ENCODE measurements at places on chromosomes 13 and 19.

GRCh38 chr13:22647156-22647850 lies 533.5 kb upstream of the SGCG start:
- no peak for DNase-seq

DNA sequence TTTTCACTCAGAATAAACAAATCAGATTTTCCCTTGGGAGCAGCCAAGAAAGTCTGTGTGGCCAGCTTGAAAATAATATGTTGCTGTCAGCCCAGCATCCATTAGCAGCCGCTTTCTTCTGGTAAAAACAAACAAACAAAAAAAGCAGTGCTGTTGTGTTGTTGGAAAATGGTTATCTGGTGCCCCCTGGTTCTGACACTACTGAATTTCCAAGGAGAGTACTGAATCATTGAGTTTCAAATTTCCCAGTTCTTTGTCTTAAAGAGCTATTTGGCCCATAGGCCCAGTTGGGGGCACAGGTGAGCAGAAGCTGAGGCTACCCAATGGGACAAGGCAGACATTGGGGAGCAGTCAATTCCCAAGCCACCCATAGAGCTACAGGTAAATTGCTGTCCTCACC lies 995.9 kb downstream of the UQCRFS1 start:
- DNase-seq: no peak

- no peak for DNase-seq
These were observed 24.4 kb upstream of the SIAH3 start for GRCh38 chr13:45875951-45876350.

DNA sequence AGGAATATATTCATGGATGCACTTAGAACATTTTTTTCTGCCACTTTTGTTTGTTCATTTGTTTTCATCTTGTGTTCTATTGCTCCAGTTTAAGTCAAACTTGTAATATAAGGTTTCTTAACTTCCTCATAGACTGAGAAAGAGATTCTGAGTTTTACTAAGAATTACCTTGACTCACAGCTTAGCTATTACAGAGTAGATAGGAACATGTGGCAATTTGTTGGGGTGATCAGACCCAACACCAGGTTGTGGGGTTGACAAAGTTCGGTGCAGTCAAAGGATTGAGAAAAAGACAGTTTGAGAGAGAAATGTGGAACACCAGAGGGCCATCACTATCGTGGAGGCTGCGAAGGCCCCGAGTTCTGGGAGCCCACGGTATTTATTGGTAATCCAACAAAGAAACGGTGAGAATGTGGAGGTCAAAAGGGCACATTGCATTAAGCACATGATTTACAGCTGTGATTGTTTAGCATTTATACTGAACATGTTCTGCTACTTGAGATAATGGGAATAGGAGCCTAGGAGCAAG lies 2526.0 kb downstream of the PCDH9 start:
- no peak for DNase-seq

DNA sequence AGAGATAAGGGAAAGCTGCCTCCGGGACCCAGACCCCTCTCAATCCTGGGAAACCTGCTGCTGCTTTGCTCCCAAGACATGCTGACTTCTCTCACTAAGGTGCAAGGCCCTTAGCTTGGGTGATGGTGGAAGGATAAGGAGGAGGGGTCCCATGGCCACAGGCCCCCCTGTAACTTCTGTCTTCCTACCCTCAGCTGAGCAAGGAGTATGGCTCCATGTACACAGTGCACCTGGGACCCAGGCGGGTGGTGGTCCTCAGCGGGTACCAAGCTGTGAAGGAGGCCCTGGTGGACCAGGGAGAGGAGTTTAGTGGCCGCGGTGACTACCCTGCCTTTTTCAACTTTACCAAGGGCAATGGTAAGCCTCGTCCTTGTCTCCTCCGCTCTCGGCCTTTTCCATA lies 2.0 kb downstream of the CYP2F1 start:
- DNase-seq: no peak

DNA sequence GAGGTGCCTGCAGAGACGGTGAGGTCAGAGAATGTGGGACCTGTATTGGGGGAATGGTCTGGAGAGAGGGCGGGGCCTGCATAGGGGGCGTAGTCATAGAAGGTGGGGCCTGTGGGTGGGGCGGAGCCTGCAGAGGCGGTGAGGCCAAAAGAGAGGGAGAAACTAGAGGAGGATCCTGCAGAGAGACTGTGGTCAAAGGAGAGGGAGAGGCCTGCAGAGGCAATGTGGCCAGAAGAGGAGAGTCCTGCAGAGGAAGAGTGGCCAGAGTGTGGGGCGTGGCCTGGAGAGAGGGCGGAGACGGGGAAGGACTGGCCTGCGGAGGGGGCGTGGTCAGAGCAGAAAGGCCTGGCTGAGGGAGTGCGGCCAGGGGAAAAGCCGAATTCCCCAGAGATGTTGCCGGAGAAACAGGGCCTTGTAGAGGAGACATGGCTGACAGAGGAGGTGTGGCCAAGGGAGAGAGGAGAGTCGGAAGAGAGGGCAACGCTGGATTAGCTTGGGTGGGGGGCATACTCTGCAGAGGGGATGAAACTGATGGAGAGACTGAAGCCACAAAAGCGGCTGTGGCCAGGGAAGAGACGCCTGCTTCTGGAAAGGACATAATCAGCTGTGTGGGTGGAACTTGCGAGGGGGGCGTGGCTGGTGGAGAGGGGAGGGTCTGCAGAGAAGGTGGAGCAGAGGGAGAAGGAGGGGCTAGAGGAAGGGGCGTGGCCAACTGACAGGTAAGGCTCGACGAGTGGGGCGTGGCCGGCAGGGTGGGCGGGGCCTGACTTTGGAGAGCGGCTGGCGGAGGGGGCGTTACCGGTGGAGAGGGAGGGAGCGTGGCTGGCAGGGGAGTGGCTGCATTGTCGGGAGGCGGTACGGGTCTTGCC lies 2.5 kb downstream of the PRR36 start:
- DNase-seq: peak; percentile 85

GRCh38 chr19:49870309-49870901 lies 3.0 kb upstream of the PNKP start:
- no peak for DNase-seq

GRCh38 chr19:19217099-19217498 lies 5.3 kb downstream of the NCAN start:
- DNase-seq: peak; percentile 16

- DNase-seq: no peak
These were observed 350.5 kb downstream of the DACH1 start for GRCh38 chr13:71516521-71516920.

GRCh38 chr13:52905701-52906100 lies 57.3 kb upstream of the PCDH8 start:
- no peak for DNase-seq

DNA sequence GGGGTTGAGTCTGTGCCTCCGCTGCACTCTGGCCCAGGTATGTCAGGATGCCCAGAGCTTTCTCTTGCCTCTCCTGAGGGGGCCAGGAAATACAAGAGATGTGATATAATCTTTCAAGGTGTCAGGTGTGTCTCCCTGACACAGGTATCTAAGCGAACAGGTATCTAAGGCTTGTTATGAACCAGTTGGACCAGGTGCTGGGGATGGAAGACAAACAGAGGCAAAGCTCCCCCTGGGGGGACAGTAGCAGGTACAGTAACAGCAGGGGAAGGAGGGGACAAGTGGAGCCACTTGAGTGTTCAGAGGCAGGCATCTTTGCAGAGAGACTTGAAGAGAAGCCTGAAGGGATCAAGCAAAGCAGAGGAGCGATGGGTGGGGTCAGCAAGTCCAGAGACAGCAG lies 2.6 kb downstream of the LENG1 start:
- no peak for DNase-seq

- peak; percentile 1 for DNase-seq
These were observed 111.0 kb downstream of the B3GLCT start for GRCh38 chr13:31310786-31311185.

GRCh38 chr19:54707962-54708361 lies 16.3 kb upstream of the KIR3DL3 start:
- no peak for DNase-seq

- no peak for DNase-seq
These were observed 19.0 kb upstream of the S1PR4 start for GRCh38 chr19:3159565-3159964.

DNA sequence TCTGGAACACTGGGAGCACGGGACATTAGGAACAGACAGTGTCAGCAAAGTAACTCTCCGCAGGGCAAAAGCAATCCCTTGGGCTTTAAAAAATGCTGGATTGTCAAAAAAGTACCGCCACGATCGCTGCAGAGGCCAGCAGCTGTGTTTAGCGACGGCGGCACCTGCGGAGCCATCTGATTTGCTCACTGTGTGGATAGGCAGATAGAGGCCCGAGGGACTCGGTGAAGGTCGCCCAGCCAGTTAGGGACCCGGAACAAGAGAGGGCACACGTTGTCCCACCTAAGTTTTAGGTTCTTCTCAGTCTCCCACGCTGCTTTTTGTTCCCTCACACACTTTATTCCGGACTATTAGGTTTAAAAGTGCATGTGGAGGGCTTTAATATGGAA lies 238.3 kb downstream of the TEX29 start:
- DNase-seq: no peak

- DNase-seq: no peak
These were observed 23.9 kb upstream of the CEBPG start for GRCh38 chr19:33349319-33350289.

DNA sequence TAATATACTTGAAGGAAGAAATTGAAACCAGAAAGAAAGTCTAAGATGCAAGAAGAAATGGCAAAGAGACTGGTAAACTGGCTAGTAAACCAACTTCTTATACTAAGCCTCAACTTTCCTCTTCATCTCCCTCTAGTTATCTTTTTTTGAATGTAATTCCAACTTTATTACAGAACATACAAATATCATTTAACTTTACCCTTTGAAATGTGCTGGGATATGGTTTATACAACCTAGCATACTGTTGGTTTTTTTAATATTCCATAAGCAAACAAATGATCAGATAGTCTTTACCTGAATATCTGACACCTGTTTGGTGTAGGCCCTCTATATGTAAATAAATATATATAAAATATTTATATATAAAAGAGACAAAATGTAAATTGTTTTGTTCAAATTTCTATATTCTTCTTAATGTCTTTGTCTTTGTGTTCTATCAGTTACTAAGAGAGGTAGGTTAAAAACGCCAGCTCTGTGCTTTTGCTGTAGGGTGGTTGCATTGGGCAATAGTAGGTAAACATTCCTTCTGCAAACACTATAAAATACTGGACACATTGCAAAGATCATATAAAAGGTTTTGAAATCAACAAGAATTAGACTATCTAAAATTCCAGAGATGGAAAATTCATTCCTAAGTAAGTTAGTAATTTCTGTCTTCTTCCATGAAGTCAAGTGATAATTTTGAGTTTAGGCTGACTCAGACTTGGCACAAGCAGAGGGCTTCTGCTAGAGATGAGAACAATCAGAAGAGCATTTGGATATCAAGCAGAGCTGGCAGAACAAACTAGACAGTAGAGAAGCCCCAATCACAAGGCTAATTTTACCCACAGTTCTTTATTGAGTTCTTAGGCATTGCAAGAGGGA lies 383.3 kb downstream of the RFC3 start:
- peak; percentile 61 for DNase-seq

GRCh38 chr19:17677002-17677401 lies 11.2 kb downstream of the UNC13A start:
- no peak for DNase-seq

DNA sequence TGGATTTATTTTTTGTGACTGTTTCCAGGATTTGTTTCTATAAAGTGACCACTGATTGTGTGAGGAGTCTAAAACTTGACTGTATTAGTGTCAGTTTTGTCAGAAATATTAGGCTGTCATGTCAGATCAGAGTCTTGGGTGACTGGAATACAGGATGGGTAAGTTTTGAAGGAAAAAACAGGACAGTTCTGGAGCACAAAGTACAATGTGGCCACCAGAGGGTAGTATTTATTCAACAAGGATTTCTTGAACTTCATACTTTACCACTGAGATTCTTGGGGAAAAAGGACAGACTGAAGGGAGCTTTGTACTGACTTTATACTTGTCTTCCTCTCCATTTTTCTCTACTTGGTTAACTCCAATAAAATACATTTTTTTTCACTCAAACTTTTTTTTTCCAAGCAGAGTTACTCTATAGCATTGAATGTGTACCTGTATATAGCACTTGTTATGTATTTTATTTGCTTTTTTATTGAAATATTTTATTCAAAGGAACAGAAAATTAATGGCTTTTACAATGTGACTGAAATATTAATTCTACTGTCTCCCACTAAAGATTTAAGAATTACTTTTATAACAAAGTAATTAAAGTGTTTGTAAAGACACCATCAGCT lies 51.1 kb downstream of the LMO7 start:
- peak; percentile 68 for DNase-seq

- DNase-seq: no peak
These were observed 36.1 kb downstream of the CNMD start for GRCh38 chr13:52703482-52703881.

GRCh38 chr13:59545007-59545406 lies 618.7 kb downstream of the DIAPH3 start:
- DNase-seq: no peak

DNA sequence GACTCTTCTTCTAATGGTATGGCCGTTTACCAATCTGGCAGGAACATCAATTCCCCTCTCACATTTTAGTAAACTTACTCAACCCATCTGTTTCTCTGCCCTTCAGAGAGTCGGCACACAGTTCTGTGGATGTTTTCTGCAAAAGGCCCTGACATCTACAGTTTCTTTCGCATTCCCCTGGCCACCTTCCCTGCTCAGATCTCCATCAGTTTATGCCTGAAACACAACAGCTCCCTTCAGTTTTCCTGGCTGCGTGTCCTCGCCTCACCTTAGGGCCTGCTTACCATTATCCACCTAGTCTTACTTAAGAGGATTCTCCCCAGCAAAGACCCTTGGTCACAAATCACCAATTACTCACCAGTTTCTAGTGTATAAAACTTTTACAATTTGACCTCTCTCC lies 25.2 kb downstream of the COL4A1 start:
- no peak for DNase-seq

GRCh38 chr13:46655377-46656180 lies 102.6 kb downstream of the LRCH1 start:
- no peak for DNase-seq

- no peak for DNase-seq
These were observed 236.7 kb upstream of the SLITRK1 start for GRCh38 chr13:84118839-84119409.

DNA sequence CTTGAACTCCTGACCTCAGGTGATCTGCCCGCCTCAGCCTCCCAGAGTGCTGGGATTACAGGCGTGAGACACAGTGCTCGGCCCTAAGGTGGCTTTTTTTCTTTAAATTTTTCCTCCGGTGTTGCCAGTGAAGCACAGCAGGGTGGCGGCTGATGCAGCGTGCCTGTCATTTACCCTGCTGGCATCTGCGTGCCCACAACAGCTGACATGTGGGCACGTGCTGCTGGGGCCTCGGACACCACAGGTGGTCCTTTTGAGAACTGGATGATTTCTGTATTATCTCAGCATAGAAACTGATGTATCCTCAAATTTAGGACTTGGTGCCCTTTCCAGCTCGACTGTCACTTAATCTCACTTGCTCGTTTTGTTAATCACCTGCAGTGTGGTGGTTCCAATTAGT lies 31.2 kb upstream of the TEX29 start:
- DNase-seq: no peak

- peak; percentile 39 for DNase-seq
These were observed 28.6 kb downstream of the ALOX5AP start for GRCh38 chr13:30763786-30764413.

DNA sequence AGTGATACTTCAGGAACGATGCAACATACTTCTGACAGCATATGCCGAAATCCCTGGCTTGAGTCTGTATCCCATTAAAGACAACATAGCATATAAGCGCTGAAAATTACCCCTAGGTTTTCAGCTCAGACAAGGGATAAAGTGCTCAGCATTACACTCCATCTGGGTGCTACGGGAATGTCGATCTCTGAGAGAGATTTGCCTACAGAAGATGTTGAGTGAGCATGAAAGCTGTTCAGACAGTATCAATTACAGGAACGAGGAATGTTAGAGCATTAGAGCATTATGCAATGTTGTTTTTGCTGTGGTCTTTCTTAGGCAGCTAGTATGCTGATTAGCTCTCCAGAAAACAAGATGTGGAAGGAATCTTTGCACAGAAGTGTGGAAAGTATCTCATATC lies 484.5 kb downstream of the LIG4 start:
- DNase-seq: peak; percentile 67

Data from IMR-90 (cell line).